ENCODE measurements at places on chromosomes 16 and 17.

DNA sequence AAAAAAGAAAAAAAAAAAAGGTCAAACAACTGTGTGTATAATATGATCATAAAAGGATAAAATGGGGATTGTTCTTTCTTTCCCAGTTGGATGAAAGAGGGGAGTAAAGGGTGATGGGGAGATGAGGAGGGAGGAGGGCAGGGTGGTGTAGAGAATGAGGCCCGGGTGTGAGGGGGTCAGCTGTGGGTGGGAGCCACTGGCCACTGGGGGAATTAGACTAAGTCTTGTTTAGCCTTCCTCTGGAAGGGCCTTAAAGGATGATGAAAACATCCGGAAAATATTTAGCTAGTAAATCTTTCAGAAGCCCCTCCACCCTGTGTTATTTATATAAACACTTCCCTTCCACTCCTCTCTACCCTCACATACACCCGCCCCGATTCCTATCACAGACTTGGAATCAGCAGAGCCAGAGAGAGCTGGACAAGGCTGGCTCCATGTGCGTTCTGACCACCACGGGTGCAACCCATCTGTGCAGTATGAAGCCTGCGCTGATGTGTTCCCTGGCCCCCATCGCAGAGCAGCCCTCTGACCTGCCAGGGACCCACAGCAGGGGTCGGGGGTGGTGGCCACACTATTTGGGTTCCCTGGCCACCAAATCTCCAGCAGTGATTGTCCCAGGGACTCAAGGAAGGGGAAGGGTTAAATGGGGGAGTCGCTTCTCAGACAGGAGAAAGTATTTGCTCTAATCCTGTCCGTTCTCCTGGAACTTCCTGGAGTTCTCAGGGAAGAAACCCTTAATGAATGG is 72.7 kb downstream of the GAS7 start:
- DNase-seq: no peak

DNA sequence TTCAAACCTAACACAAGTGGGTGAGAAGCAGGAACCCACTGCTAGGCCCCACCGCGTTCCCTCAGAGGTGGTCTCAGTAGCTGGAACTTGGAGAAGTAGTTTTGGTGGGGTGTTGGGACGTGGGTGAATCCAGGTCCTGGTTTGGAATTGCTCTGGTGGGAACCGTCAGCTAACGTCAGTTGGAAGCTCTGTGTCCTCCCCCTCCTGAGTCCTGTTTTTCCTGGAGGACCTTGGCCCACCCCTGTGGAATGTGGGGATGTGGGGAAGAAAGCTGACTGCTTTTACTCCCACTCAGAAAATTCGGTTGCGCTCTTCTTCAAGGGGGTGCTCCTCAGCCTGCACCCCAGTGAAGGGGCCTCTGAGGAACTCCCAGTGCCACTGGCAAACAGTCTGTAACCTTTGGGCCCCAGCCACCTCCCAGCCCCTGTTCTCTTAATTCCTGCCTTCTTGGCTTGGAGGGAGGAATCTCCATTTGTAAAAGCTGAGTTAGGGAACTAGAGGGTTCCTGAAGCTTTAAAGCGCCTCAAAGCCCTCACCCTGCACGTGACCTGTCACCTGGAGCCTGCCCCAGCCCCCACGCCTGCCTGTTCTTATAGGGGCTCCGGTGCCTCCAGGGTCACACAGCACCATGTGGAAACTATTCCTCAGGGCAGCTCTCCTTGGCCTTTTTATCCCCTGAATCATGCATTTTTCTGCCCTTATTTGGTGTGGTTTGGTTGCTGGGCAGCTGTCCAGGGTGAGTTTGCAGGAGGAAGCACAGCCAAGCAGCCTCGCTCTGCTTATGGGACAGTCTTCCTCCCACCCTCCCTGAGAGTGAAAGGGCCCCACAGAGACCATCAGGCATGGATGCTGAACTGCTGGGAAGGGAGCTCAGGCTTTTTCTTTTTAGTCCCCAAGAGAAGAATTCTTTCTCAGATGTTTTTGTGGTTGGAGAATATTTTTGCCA is 16.2 kb upstream of the NAGLU start:
- peak; percentile 77 for DNase-seq

DNA sequence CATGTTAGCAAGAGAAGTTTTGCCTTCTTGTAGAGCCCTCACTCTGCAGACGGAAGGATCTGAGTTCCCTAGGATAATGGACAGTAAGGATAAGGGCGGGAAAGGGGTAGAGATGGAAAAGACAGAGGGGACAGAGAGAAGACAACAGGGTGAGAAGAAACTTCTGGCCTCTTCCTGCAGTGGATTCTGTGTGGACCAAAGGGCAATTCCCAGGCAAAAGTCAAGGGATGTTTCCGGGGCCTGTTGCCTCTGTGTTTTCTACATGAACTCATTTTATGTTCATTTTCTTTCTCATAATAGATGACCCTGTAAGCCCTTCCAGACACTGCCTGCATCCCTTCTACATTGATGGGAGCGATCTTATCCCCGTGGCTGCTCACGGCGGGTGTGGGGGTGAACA is 647 bp upstream of the TMEM238L start:
- DNase-seq: no peak

DNA sequence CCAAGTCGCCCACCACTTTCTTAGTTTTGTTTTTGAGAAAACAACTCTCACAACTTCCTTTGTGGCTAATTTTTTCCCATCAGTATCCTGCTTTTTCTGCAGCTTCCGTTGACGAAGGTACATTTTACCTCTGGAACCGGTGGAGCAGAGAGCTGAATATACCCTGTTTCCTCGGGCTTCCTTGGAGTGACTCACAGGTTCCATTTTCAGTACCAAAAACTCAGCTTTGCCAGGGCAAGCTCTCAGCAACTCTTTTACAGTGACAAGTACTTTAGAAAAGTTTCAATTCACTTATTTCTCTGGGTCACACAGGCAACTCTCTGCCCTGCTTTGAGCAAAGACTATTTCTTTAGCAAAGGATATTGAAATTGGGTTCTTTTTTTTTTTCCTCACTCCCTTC is 318.9 kb downstream of the SNX29 start:
- no peak for DNase-seq

DNA sequence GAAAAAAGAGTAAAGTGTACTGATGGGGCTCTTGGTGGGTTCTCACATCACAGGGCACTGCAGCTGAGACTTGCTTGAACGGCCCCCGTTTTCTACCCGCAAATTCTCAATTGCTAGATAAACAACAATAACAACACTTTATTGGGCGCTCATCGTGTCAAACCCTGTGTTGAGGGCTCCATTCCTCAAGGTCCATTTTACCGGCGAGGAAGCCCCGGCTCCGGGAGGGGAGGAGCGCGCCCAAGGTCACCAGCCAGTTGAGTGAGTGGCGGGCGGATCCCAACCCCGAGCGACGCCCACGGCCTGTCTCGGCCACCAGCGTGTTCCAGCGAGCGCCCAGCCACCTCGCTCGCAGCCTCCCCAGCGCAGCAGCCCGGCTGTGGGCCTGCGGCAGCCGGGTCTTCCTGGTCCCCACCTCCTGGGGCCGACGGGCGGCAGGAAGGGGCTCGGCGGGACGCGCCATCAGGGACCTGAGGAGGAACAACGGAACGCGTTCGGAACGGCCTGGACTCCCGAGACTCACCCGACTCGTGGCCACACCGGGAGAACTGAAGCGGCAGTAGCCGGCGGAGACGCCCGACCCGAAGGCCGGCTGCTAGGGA is 373 bp downstream of the CMC2 start:
- no peak for DNase-seq

DNA sequence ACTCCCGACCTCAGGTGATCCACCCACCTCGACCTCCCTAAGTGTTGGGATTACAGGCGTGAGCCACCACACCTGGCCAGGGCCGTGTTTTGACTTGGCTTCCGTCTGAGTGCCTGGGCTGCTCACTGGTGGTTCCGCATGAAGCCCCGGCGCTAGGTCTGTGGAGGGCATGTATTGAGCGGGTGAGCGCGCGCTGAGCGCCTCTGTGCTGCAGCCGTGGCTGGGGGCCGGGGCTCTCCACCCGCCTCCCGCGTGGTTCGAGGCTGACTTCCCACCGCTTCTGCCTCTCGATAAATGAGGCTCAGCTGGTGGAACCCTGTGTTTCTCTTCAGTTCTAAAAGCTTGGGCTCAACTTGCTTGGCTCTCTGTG is 38.9 kb upstream of the ATP2A3 start:
- DNase-seq: no peak

GRCh38 chr16:51500306-51500705 is 349.2 kb upstream of the SALL1 start:
- no peak for DNase-seq

DNA sequence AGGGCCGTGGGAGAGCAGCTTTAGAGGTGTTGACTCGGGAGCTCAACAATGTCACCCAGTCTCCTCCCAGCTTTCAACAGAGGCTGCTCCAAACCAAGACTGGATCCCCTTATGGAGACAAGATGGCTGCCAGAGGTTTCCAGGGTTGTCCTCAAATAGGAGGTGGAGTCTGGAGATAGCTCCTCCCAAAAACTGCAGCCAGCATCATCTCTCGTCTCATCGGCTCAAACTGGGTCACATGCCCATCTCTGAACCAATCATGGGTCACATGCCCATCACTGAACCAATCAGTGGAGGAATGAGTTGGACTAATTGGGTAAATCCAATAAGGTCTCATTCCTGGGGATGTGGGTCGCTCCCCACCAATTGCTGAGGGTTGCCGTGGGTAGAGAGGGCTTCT is 41.1 kb upstream of the C16orf82 start:
- DNase-seq: no peak

DNA sequence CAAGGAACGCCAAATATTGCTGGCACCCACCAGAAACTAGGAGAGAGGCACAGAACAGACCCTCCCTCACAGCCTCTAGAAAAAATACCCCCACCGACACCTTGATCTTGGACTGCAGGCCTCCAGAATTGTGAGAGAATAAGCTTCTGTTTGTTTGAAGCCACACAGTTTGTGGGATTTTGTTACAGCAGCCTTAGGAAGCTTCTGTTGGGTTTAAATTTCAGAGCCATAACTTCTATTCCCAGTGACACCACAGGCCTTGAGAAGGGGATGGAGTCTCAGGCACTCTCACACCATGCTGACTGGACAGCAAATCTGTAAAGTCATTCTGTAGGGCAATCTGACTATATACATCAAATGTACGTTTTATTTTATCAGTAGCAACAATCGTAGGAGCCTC is 38.6 kb downstream of the RNF112 start:
- DNase-seq: no peak

GRCh38 chr17:78965491-78965924 is 14.2 kb downstream of the LGALS3BP start:
- no peak for DNase-seq

- no peak for DNase-seq
Observed at GRCh38 chr17:35387496-35387895, 14.1 kb upstream of the SLFN11 start.

- no peak for DNase-seq
Observed at GRCh38 chr16:52312716-52313115, 234.2 kb downstream of the TOX3 start.

DNA sequence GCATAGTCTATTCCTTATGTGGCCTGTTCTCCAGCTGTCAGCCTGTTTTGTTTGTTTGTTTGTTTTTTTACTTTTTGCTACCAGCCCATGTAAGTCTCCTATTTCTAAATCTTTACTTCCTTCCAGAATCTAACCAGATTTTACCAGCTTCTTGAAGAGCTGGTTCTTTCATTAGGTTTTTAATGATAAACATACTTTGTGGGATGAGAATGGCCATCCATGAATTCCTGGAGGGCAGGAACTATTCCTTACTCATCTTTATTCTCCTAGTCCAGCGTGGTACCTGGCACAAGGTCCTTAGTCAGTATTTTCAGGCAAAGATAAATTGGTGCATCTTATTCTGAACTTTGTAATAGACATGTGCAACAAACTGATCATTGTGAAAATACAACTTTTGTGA is 17.3 kb downstream of the RSPRY1 start:
- no peak for DNase-seq

DNA sequence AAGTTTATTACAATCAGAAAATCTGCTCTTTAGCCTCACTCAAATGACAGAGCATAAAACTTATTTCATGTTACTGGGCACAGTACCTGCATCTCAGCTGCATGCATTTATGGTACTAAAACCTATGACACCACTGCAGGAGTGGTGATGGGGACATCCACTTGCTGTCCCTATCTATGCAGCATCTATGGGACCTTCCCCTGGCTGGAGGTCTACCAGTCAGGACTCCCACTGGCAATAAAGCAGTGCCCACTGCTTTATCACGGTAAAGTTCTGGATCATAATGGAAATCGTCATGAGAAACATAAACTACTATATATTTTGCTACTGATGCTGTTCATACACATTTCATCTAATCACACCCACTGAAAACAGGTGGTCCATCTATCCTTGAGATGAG is 26.2 kb downstream of the NSMCE1 start:
- no peak for DNase-seq

DNA sequence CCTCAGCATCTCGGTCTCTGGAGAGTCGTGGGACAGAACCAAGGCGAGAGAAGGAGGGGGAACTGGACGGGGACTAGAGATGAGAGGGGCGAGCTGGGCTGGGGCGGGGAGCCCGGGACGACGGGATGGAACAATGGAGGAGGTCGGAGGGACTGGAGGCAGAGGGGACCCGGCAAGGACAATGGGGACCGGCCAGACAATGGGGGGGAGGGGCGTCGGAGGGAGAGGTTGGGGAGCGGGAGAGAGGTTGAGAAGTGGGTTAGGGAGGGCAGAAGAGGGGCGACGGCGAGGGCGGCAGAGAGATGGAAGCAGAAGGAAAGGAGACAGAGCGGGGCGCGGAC is 719 bp downstream of the NGFR start:
- no peak for DNase-seq

DNA sequence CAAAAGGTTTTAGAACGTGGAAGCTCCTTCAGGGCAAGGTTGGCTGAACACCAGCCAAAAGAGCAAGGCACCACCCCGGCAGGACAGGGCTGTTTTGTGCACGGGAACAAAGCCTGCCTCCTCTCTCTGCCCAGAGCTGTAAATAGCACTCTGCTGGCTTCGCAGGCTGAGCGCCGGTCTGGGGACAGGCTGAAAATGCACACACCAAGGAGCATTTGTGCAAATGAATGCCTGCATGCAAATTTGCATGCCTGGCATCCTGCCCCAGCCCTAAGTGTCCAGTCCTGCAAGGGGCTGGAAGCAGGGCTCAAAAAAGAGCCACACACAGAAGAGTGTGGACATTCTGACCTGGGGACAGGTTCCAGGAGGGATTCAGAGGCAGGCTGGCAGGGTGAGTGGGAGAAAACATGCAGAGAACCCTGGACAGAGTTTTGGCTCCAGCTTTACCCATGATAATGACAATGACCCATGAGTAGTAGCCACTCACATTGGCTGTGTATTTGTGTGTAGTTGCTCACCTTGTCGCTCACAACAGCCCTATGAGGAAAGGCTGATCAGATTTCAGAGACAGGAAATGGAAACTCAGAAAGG is 11.7 kb downstream of the ABAT start:
- peak; percentile 27 for DNase-seq

- peak; percentile 57 for DNase-seq
Observed at GRCh38 chr16:69311533-69312387, 610 bp downstream of the VPS4A start.

GRCh38 chr16:14285513-14286367 is 214.6 kb downstream of the MRTFB start:
- peak; percentile 72 for DNase-seq

DNA sequence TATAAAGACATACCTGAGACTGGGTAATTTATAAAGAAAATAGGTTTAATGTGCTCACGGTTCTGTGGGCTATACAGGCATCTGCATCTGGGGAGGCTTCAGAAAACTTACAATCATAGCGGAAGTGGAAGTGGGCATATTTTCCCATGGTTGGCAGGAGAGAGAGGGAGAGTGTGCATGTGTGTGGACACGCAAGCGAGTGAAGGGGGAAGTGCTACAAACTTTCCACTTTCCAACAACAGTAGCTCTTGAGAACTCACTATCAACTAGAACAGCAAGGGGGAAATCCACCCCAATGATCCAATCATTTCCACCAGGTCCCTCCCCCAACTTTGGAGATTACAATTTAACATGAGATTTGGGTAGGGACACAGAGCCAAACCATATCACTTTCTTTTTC is 11.1 kb downstream of the TAOK1 start:
- no peak for DNase-seq

Measured in anterior cingulate cortex (tissue), 58 donors.